ENCODE measurements at places on chromosomes 2 and 18.

DNA sequence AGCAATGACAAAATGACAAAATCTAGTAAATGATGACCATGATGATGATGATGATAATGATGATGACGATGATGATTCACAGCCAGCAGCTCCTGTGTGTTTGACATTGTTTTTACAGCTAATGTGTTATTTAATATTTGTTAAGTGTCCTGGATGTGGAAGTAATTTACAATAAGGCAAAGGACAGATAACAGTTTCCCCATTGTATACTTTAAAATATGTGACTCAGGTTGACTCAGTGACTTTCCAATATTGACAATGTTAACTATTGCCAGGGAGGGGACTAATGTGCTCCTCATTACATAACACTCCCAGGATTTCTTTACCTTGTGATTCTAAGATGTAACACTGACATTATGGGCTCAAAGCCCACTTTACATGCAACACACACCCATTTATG lies 602.2 kb downstream of the FBXO15 start:
- no peak for DNase-seq

DNA sequence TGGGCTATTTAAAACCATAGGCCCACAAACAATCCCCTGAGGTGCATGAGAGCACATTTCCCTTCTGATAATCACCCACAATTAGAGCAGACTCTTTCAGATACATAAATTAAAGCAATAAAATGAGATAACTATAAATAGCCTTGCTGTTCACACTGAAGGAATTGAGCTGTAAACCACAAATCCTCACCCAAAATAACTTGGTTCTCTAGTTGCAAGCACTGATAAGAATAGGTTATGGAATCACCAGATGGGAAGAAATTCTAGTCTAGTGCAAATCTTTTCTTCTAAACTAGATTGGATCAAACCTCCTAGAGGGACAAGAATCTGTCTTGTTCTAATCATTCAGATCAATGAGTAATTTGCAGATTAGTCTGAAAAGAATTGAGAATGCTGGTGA lies 64.6 kb downstream of the NAB1 start:
- no peak for DNase-seq

DNA sequence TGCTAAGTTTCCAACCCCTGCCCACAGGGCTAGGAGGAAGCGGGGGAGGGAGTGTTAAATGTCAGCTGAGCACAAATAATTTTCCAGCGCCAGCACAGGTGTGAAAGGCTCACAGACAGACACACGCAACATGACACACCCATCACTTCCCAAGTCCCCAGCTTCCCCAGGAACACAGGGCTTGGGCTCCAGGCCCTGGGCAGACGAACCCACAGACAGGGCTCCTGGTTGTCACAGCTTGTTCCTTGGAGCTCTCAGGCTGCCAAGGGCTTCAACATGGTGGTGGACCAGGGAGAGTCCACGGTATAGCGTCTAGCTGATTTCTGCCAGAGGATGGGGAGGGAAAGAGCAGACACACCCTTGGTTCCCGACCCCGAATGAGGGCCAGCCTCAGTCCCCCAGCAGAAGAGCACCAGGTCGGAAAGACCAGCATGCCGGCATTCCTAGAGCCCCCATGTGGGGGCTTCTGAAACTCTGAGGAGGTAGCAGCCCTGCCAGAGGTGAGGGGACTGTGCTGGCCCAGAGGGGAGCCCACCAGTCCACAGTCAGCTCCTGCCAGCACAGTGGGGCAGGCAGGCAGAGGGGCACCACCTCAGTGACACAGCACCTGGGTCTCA lies 1.9 kb downstream of the DUSP2 start:
- DNase-seq, result peak; percentile 51

GRCh38 chr2:6589150-6589549 lies 276.6 kb downstream of the CMPK2 start:
- no peak for DNase-seq

DNA sequence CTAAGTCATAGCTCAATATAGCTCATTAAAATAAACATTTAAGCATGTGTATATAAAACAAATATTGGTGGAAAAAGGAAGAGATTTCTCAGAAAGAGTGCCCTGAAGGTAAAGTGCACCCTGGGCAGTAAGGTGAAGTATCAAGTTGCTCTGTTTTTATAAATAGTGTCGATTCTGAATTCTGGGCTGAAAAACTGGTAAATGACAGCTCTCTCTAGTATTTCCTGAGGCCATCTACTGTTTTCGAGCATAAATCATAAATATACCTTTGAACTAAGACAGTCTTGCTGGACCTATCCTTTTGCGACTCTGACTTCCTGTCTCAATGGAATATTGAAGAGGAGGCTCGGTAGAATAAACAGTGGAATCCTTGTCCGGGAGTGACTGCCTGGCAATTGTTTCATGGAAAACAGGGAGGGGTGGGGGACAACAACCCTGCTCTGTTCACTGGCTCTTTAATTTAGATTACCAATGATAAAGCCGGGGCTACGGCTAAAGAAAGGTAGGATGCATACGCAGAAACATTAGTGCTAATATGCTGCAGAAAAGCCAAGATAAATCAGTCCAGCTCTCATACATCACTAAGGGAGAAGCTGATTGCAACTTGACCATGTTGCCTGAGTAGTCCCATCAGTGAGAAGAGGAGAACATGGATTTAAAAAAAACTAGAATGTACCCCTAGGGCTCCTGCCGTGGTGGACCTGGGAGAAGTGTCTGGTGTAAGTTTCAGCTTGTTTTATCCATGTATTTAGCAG lies 124.1 kb downstream of the RAPGEF4 start:
- no peak for DNase-seq

DNA sequence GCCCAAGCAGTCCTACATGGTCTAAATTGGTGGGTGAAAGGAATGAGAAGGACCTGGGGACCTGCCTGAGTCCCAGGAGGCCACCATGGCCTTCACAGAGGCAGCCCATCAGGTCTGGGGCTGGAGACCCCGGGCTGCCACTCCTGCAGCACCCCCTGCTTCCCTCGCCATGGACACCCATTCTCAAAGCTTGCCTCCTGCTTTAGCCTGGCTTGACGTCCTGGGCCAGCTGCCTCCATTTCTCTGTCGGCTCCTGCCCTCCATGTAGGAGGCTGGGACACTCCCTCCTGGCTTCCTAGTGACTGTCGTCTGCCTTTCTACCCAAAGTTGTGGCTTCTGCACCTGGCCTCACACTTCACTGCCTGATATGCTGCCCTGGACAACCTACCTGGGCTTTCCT lies 198.6 kb downstream of the FAM210A start:
- DNase-seq, result no peak

DNA sequence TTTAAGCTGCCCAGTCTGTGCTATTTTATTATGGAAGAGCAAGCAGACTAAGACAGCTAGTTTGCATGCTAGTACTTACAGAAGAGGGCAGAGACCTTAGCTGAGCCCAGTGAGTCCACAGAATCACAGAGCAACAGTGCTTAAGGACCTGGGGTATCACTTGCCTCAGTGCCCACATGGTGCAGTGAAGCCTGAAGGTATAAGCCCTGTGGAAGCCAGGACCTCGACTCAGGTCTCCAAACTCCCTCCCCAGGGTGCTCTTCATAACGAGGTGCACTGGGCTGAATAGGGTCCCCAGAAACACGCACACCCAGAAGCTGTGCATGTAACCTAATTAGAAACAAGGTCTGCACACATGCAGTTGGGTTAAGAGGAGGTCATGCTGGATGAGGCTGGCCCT lies 718.1 kb downstream of the GALR1 start:
- no peak for DNase-seq
